ENCODE measurements at places on chromosomes 13 and 19.

- DNase-seq: no peak
These were observed 2.4 kb downstream of the CCDC194 start for GRCh38 chr19:17391371-17392151.

GRCh38 chr13:36157480-36157879 is 26.3 kb upstream of the DCLK1 start:
- DNase-seq: no peak

- no peak for DNase-seq
These were observed 69.3 kb downstream of the NHLRC3 start for GRCh38 chr13:39107561-39107960.

GRCh38 chr13:74067818-74068217 is 66.4 kb downstream of the KLF12 start:
- no peak for DNase-seq

DNA sequence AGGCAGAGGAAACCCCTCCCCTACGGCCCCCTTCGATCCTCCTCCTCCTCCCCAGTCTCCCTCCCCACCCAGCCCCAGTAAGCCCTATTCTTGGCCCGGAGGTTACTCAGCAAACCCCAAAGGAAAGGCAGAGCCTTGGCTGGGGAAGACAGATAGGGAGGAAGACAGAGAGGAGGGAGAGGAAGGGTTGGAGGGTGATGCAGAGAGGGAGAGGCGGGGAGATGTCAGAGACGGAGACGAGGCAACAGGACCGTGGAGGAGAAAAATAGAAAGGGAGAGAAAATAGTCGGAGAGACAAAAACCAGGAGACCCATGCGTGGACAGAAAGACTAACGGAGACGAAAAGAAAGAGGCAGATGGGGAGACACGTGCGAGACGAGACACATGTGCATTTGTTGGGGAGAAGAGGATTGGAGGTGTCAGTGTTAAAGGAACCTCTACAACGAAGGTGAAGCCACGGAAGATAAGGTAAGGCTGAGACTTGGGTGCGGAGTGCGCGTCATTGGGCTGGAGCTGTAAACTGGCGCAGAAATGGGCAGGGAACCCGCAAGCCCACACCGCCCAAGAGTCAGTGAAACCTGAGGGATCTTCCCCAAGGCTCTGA is 2.9 kb downstream of the TGFB1 start:
- DNase-seq: no peak

DNA sequence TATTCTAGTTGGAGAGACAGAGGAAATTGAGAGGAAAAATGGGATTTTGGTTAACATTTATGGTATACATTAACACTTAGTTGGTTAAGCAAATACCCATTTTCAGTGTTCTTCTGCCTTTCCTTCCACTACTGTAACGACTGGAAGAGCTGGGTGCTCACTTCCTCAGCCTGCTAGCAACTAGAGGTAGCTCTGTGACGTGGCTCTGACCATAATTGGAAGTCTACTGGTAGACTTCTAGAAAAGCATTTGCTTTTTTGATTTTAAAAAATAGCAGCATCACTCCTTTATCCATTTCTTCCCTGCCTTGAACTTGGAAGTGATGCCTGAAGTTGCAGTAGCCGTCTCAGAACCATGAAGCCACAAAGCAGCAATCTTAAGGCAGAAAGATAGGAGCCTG is 15.9 kb downstream of the NHLRC3 start:
- DNase-seq: no peak

- no peak for DNase-seq
These were observed 6.3 kb downstream of the IRGQ start for GRCh38 chr19:43589678-43590077.

- no peak for DNase-seq
These were observed 17.3 kb upstream of the RELB start for GRCh38 chr19:44984005-44984404.

GRCh38 chr19:22945560-22945959 is 57.4 kb downstream of the ZNF728 start:
- no peak for DNase-seq

GRCh38 chr13:36736119-36736726 is 62.4 kb downstream of the SERTM1 start:
- peak; percentile 3 for DNase-seq

DNA sequence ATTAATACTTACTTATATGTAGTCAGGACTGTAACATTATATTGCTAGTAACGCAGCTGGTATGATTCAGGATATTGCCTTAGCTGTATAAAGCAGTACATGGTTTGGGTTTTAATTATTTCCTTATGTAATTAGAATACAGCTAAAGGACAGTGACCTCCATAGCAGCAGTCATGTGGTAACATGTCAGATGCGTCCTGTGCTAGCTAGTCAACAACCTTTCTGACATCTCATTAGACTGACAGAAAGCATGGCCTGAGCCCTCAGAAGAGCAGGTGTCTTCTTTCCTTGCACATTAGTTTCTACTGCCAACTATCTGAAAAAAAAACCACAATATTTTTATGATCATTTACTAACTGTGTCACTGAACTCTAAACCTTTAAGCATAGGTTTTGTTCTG is 122.2 kb downstream of the MAB21L1 start:
- no peak for DNase-seq

- DNase-seq: no peak
These were observed 69.5 kb downstream of the PTPRS start for GRCh38 chr19:5271145-5271544.

- DNase-seq: no peak
These were observed 279.9 kb downstream of the FOXO1 start for GRCh38 chr13:40386586-40386985.

DNA sequence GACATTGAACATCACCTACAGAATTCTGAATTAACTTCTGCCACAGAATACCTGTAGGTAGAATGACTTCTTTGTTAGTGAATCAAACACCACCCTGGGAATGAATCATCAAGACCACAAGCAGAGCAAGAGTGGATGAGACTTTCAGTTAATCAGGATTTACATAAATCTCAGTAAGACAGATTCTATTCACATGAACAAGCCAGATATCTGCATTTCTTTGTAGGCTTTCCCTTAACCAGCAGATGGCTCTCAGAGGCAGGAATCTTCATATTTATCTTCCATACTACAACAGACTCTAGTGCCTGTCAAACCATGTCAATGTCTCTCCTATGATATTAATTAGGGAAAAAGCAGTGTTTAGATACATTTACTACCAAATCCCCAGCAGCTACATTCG is 412.1 kb downstream of the KLF12 start:
- no peak for DNase-seq

- no peak for DNase-seq
These were observed 1.5 kb downstream of the CCDC106 start for GRCh38 chr19:55649268-55650125.

DNA sequence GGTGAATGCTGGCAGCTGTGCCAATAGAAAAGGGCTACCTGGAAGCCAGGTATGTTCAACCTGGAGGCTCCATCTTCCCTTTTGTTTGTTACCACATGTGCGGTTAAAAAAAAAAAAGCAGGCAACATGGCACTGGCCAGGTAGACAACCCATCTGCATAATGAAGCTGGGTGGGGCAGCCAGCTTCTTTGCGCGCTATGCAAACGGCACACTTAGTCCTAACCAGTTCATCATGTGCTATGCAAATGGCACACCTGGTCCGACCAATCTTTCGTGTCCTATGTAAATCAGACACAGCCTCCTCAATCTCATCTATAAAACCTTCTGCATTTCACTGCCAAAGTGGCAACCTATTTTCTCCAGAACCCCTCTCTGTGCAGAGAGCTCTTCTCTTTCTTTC is 11.3 kb upstream of the IGSF23 start:
- DNase-seq: no peak

GRCh38 chr19:53130506-53130905 is 2.2 kb downstream of the ZNF415 start:
- no peak for DNase-seq

DNA sequence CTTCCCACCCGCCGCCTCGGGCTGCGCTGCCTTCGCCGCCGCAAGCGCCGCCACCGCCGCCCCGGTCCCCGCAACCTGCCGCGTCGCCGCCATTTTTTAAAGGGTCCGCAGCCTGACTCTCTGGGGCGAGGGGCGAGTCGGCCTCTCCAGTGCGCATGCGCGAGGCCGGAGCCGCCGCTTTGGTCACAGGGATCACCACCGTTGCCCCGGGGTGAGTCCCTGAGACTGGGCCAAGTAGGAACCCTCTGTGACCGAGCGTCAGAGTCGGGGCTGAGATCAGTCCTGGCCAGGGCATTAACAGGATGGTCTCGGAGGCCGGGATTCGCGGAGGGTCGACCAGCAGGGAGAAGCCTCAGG is 42.6 kb downstream of the ZNF146 start:
- DNase-seq: no peak

DNA sequence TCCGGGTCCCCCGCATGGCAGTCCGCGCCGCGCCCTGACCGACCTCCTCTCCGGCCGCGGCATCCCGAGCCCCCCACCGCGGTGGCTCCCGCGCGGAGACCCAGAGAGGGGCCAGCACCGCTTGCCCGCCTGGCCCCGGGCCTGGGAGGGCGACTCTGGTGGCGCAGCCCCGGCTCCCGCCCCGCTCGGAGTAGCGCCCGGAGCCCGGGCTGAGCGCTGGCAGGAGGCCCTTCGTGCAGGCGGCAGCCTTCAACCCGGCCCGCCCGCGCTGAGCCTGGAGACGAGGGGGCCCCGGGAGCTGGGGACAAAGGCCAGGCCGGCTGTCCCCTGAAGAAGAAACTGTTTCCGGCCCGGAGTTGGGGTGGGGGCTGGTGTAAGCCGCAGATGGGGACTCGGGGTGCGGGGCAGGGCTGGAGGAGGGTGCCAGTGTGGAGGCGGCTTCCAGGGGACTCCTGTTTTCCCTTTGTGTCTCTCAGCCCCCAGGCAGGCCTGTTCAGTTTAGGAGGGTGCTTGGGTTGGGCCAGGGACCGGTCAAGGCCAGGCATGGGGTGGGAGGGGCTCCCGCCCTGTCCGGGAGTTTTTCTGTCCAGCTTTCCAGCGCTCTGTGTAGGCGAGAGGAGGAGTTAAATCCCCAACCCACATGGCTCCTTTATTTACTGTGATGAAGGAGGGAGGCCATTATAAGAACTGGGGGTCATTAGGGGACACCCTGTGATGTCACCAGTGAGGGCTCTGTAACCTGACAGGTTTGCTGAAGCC is 935 bp downstream of the LRP3 start:
- no peak for DNase-seq

DNA sequence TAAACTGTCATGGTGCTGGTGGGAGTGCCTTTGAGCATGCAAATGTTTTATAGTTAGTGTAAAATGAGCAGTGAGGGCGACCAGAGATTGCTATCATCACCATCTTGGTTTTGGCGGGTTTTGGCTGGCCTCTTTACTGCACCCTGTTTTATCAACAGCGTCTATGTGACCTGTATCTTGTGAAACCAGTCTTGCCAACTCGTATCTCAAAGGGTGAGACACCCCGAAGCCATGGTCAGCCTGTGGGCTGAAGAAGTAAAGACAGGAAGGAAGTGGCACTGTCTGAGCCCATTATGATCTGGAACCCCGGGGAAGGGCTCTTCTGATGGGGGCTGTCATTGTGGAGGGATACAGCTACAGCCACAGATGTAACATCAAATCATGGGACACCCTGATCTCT is 81.5 kb upstream of the FAM216B start:
- no peak for DNase-seq

DNA sequence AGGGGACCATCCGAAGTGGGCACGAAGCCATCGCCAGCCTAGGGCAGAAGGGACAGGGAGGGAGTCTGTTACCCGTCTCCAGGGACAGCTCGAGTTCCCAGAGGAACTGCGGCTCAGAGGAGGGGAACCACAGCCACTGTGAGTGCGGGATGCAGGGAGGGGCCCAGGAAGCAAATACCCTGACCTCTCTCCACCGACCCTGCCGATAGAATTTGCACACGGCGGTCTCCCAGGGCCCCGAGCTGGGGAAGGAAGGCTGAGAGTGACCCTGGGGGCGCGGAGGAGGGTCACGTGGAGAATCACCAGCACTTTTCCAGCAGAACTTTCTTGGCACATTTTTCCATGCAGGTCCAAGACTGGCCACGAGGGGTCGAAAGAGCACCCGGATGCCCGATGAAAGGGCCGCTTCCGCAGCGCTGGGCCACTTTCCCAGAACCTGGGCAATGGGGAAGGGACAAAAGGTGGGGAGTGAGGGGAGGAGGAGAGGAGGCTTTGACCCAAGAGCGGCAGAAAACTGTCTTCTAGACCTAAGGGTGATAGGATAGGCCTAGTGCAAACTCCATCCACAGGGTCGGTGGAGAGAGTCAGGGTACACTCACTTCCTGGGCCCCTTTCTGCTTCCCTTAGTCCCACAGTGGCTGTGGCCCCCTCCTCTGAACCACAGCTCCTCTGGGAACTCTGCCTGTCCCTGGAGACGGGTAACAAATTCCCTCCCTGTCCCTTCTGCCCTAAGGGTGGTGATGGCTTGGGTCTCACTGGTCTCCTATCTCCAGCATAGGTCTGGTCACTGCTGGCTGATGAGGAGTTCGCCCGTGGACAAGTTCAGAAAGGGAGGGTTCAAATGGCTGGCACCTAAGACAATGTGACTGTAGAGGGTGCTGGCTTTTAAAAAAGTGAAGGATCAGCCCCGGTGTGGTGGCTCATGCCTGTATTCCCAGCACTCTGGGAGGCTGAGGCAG is 5.3 kb upstream of the GPR4 start:
- peak; percentile 28 for DNase-seq

DNA sequence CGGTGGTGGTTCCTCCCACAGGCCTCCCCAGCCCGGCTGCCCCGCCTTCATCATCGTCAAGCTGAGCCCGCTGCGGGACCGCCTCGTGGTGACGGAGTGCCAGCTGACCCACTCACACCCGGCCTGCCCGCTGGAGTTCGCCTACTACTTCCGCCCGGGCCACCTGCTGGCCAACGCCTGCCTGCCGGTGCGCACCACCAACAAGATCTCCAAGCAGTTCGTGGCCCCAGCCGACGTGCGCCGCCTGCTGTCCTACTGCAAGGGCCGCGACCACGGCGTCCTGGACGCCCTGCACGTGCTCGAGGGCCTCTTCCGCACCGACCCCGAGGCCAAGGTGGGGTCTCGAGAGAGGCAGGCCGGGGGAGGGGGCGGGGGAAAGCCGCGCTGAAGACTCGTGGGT is 12.0 kb downstream of the ZSWIM9 start:
- DNase-seq: no peak

DNA sequence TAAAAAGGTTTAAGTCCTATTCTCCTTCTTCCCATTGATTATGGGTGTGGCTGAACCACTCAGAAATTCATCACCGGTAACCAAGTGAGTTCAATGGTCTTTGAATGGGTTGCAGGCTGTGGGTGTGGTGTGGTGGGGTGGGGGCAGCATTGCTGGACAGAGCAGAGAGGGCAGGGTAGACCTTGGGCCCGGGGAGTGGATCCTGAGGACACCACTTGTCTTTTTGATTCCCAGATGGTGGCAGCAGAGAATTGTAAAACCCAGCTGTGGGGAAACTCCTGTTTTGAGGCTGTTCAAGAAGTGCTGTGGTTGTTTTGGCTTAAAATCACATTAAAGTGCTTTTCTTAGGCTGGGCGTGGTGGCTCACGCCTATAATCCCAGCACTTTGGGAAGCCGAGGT is 45.8 kb upstream of the RGCC start:
- no peak for DNase-seq

DNA sequence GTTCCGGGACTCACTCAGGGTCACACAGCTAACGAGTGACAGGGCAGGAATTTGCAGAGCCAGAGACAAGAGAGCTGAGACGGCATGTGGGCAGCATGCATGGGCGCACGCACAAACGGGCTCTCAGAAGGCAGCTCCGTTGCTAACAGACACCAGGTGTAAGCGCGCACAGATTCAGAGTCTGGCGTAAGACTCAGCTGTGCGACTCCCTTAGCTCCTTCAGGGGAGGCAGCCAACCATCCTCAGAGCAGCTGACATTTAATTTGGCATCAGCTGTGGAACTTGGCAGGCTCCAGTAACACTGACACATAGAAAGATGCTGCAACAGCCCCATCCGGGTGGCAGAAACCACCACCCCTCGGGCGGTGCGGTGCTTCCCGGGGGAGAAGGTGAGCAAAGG is 7.5 kb upstream of the TM6SF2 start:
- no peak for DNase-seq

All from activated T-helper 9 cell treated with anti-CD3 and anti-CD28 coated beads, Interleukin-2, amount 50 U/mL, for 16 hours (primary cell).